ENCODE measurements at places on chromosomes 3 and 15.

DNA sequence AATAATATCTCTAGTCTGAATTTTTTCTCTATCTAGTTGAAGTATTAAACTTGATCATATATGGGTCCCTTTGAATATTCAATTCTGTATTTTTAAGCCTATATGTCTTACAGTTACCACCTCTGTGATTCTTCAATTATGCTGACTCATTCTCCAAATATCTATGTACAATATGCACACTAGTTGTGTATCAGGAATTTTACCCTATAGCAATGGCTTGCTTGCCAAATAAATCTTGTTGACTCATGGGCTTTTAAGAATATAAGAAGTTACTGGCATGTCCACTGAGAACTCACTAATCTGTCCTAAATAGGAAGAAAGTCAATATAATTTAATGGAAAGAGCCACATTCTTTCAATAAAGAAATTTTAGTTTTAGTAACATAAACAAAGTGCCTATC lies 656.3 kb downstream of the RBMS3 start:
- DNase-seq = no peak

DNA sequence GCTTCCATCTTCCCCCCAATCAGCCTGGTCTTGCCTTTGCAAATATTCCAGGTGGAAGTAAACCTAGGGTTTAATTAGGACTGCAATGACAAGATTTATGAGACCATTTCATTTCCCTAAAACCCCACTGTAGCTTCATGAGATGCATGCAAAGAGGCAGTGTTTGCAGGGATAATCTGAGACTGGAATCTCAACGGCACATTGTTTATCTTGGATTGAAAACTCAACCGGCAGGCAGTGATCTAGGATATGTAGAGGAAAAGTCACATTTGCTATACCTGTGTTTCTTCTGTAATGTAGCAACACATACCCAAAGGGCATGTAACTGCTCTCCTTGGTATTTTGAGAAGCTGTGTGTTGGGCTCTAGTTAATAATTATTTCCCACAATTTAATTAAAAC lies 18.7 kb upstream of the CLSTN2 start:
- DNase-seq = no peak

DNA sequence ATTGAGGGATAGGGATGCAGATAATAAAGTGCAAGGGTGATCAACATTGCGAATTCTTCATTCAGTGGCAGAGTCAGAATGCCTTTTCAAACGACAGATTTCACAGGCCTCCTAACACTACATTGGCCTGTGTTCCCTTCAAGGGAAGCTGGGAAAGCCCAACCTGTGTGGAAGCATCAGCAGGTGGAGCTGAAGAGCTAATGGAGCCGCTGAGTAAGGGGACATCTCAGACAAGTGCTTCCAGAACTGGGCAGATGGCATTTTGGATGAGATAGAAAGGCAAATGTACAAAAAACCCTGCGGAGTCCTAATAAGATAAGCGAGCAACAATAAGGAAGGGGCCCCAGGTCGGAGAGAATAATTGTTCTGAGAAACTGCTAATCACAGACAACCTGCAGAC lies 8.5 kb upstream of the SLC24A5 start:
- DNase-seq = no peak

DNA sequence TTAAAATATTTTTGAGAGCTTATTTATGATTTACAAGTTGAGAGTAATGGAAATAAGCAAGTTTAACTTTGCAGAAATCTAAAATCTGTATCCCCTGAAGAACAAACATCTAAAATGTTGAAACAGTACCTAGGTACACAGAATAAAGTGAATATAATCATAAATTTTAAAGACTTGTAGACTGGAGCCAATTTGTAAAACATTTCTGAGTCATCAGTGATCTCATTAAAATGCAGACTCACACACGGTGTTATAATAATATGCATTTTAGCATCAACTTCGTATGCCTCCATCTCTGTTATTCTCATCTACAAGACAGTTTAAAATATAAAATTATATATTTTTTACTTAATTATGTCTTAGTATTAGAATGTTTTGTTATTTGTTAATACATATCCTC lies 399.5 kb upstream of the GOLIM4 start:
- DNase-seq = no peak

DNA sequence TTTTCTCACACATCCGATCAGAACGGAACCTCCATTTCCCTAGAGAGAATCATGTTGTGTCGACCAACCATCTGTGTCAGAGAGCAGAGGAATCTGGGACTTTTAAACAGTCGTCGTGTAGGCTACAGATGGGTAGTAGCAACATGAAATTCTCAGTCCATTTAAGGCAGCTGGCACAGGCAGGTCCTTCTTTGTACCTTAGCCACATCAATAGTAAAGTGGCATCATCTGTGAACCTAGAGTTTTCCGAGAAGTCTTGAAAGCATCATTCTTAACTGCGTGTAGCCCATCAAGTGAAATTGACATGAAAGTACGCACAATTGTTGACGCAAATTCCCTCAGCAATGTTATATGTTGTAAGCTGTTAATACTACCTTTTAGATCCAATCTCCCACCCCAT lies 114.5 kb upstream of the GRM7 start:
- no peak for DNase-seq

- no peak for DNase-seq
Measured at GRCh38 chr3:15964605-15965442, 167.0 kb upstream of the ANKRD28 start.

DNA sequence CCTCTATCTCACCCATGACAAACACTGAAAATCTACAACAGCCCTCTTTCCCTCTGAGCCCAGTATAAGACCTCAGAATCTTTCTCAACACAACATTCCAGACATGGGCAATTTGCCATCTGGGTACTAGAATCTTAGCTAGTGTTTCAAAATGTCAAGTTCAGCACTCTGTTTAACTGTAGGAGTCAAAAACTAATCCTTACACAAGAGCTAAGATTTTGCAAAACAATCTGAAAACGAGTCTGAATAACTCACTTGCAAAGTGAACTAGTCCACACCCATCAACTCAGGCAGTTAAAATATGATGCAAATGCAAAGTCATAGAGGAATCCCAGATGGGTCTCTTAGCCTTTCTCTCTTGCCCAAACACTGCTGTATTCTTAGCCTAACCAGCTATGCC lies 67.8 kb downstream of the GPR176 start:
- no peak for DNase-seq

- DNase-seq = no peak
Measured at GRCh38 chr3:48141604-48142137, 46.5 kb downstream of the CDC25A start.

DNA sequence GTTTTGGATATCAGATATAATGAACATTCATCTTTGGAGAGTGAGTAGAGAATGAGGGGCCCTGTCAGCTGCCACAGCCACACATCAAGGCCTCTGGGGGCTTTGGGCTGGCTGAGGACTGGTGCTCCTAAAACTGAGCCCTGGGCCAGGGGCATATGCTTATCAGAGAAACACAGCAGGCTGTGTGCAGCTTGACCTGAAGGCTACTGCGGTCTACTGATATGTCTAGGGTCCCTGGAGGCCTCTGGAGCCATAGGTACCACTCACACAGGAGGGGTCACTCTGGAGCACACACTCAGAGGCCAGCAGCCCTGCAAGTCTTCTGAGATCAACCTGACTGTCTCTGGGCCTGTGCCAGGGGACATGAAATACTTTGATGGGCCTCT lies 7.6 kb downstream of the TF start:
- DNase-seq = no peak

- no peak for DNase-seq
Measured at GRCh38 chr3:186566772-186567071, 417 bp downstream of the TBCCD1 start.

- DNase-seq = no peak
Measured at GRCh38 chr3:29949940-29950616, 656.3 kb upstream of the TGFBR2 start.

- no peak for DNase-seq
Measured at GRCh38 chr3:61828184-61828874, 267.0 kb downstream of the PTPRG start.

DNA sequence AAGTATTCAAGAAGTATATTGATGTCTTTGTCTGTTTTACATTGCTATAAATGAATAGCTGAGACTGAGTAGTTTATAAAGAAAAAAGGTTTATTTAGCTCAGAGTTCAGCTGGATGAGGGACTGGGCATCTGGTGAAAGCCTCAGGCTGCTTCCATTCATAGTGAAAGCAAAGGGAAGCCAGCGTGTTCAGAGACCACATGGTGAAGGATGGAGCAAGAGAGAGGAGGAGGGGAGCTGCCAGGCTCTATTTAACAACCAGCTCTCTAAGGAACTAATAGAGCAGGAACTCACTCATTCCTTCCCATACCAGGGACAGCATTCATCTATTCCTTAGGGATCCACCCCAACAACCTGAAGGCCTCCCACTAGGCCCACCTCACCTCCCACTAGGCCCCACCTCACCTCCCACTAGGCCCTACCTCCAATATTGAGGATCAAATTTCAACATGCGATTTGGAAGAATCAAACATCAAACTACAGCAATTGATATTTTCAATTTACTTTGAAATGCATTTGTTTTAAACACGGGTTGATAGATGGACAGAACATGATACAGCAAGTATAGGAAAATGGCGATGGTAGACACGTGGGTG lies 167.5 kb upstream of the HES1 start:
- DNase-seq = no peak

DNA sequence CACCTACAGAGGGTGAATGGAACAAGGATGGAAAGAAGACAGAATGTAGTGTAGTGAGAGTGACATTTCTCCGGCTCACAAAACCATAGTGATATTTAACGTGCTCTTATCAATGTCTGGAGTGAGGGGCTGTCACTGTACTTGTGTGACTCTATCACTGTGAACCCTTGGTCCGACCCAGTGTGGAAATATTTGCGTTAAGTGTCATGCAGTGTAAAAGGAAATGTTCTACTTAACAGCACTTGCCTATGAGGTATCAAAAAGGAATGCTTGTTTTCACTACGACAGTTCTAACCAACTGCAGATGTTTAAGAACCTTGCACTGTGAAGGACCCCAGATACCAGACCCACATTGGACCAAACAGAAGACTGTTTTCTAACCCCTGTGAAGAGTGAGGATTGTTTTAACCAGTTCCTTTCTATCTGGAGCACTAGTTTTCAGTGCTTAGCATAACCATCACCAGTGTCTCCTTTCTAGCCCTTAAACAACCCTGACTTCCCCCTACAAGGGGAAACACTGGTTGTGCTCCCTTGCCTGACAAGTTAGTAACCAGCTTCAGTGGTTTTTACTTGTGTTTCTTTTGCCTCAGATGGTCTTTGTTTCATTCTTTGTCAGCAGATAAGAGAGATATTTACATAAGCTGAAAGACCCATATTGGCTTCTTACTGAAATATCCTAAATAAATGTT lies 144.7 kb upstream of the ABHD17C start:
- DNase-seq = no peak

DNA sequence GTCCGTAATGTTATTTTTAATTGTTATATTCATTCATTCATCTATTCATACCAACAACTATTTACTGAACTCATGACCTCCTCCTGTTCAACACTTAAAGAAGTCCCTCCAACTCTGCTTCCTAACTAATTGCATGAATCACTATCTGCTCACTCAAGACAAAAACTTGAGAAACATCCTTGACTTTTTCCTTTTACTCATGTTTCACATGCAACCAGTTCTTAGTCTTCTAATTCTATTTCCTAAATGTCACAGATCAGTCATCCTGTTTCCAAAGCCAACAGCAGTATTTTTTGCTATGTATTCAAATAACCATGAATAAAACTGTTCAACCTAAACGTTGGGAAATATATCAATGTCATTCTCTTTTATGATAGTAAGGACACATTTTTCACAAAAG lies 124.6 kb upstream of the GBE1 start:
- no peak for DNase-seq

DNA sequence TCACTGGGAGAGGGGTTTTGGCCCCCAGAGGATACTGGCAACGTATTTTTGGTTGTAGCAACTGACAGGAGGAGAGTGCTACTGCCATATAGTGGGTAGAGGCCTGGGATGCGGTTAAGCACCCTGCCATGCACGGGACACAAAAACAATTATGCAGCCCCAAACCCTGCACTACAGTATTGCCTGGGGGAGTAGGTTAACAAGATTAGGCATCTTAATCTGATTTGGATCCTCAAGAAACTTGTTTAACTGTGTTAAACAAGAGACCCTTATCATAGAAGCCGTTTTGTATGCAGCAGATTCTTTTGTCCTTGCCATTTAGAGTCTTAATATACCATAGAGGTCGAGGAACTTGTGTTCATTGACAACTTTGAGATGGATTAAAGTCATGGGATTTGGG lies 3.4 kb downstream of the PHLDB2 start:
- DNase-seq = no peak

- DNase-seq = no peak
Measured at GRCh38 chr3:105397974-105398373, 31.3 kb downstream of the ALCAM start.

DNA sequence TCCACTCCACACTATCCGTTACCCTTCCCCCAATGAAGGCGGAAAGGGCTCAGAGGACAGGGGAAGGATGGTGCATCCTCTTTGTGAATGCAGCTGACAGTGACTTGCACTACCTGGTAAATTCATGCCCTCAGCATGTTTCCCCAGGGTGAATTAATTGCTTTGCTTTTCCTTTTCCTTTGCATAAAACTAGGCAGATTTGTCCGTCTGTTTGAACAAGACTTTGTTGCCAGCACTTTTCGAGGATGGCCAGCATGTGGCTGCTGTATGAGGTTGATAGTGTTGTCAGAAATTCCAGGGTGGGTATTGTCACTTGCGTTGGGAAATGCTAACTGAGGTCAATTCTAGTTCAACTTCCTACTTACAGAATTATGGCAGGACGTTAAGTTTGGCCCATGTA lies 79.0 kb upstream of the RARB start:
- no peak for DNase-seq

GRCh38 chr3:33883538-33883950 lies 85.1 kb downstream of the PDCD6IP start:
- DNase-seq = no peak

DNA sequence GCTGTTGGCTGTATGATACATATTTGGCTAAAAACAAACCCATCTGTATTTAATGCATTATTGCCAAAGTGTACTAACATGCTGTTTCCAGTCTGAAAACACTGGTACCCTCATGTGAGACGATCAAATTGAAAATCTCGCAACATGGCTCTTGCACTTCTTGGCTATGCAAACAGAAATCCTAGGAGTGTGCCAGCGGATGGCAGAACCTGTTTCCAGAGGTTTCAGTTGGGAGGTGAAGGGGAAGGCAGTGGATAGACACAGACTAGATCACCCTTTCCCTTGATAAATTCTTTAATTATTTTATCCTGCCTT lies 350.3 kb downstream of the TUSC7 start:
- DNase-seq = no peak

- DNase-seq = no peak
Measured at GRCh38 chr3:140244893-140245292, 309.9 kb downstream of the CLSTN2 start.

DNA sequence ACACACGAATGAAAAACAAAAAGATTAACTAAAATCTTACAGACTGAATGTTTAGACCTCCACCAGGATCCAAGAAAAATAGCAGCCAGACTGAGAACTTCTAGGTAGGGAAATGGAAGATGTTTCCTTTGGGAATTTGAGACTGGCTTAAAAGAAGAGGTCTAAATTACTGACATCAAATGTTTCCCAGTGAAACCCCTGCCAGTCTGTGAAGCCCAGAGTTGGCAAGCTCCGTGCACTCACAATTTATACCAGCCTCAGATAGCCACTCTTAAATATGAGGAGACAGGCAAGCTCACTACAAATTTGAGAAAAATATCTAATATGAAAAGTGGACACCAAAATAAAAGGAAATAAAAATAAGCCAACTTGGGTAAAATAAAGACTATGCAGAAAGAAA lies 700.5 kb upstream of the ZNF385D start:
- no peak for DNase-seq

Data from activated CD8-positive, alpha-beta memory T cell treated with anti-CD3 and anti-CD28 coated beads for 48 hours (primary cell).